ENCODE measurements at places on chromosomes 2 and 18. TPM values are rescaled to one million over a fixed set of nuclear protein-coding genes. Genes with fewer than 3 reads are reported as not detected.

DNA sequence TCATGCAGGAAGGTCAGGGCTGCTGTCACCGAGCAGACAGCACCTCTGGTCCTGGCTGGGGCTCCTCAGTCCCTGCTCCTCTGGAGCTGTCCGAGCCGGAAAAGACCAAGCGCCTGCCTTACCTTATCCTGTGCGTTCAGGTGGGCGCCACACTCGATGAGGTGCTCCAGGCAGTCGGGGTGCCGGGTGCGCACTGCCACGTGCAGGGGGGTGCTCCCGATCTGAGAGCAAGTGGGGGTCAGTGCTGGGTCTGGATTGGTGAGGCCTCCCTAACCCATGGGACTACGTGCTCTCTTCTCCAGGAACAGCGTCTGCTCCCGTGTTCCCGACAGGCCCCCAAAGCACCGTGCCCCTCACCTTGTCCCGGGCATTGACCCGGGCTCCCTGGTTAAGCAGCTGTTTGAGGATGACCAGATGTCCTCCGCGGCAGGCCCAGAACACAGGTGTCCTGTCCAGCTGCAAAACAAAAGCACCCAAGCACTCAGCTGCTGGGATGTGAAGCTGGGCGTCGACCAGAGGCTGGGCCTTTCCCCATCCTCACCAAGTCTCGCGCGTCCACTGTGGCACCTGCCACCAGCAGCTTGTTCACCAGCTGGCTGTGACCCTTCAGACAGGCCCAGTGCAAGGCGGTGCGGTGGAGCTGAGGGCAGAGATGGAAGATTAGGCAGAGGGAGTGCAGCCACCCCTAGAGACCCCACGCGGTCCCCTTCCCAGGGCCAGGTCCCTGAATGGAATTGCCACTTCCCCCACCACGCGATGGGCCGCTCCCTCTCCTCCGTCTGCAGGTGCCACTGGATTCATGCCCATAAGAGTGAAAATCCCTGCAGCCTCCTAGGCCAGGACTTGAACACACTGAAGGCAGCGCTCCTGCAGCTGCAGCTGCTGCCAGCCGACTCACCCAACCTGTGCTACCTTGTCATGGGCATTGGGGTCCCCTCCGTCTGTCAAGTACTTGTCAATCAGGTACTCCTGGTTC lies 3.7 kb downstream of the ANKRD23 start:
- H3K27ac ChIP-seq, result no peak overlapping the region
- peaks cover 17% of the 10 kb centered on the region for H3K36me3 ChIP-seq
- no peaks in the 10 kb centered on the region for H3K27me3 ChIP-seq
- peak overlapping the region; percentile 28 for H3K4me3 ChIP-seq
- H3K4me1 ChIP-seq, result no peaks in the 10 kb centered on the region
- DNase-seq, result no peak

GRCh38 chr2:45300026-45300750 lies 290.9 kb upstream of the SIX2 start:
- H3K4me1 ChIP-seq, result peaks cover 9% of the 10 kb centered on the region
- no peak overlapping the region for H3K27ac ChIP-seq
- H3K36me3 ChIP-seq, result no peaks in the 10 kb centered on the region
- peaks cover 5% of the 10 kb centered on the region for H3K27me3 ChIP-seq
- no peak overlapping the region for H3K4me3 ChIP-seq
- no peak for DNase-seq

GRCh38 chr18:77115192-77115953 lies 17.2 kb downstream of the MBP start:
- peak overlapping the region; percentile 27 for H3K4me3 ChIP-seq
- H3K27ac ChIP-seq, result peak overlapping the region; percentile 89

GRCh38 chr2:209046163-209046562 lies 377.7 kb upstream of the MAP2 start:
- no peaks in the 10 kb centered on the region for H3K36me3 ChIP-seq
- no peak overlapping the region for H3K27ac ChIP-seq
- H3K4me1 ChIP-seq, result no peaks in the 10 kb centered on the region
- no peak for DNase-seq
- H3K27me3 ChIP-seq, result no peaks in the 10 kb centered on the region

- no peaks in the 10 kb centered on the region for H3K4me1 ChIP-seq
- no peak overlapping the region for H3K4me3 ChIP-seq
- H3K27ac ChIP-seq, result no peak overlapping the region
- no peaks in the 10 kb centered on the region for H3K36me3 ChIP-seq
Measured at GRCh38 chr2:223032187-223033142, 19.5 kb upstream of the KCNE4 start.

DNA sequence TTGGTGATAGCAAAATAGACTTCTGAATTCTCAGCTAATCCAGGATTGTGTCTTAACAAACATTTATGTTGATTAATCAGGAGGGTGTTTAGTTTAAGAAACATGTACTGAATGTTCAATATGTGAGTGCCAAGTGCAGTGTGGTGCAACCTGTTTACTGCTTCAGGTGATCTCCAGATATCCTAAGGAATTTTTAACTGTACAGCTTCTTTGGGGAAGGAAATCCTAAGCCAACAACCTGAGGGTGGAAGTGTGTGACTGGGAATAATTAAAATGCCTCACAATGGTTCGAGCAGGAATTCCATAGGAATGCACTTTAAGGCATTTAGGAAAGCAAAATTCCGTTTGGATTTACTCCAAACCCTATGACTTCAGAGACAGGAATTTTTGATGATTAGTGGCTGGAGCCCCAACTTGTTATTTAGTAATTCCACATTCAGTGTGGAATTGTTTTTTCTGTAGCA lies 16.4 kb downstream of the CRIM1 start:
- DNase-seq, result no peak
- no peaks in the 10 kb centered on the region for H3K27me3 ChIP-seq
- no peak overlapping the region for H3K27ac ChIP-seq
- no peak overlapping the region for H3K4me3 ChIP-seq
- H3K4me1 ChIP-seq, result peaks cover 100% of the 10 kb centered on the region

DNA sequence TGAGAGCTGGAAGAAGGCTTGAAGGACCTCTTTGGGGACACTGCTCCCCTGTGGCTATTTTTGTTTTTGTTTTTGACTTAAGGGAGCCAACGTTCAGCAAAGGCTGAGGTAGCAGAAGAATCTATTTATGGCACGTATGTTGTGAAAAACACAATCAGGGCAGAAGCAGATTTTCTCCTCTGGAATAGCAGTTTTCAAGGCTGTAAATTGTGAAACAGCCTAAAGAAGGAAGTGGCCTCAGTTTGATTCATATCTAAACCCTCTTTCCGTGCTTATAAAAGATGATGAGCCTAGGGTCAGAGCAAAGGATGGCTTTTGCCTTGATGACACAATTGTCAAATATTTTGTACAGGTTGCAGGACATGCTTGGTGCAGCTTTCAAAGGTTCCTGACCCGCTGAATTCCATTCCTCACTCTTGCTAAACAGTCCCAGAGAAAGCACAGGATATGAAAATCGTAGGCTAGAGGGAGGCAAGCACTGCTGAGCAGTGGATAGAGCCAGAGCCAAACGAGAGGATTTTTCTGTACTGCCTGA lies 106.2 kb upstream of the DLX2 start:
- H3K4me3 ChIP-seq, result no peak overlapping the region
- H3K27ac ChIP-seq, result no peak overlapping the region
- H3K36me3 ChIP-seq, result no peaks in the 10 kb centered on the region
- H3K4me1 ChIP-seq, result no peaks in the 10 kb centered on the region

DNA sequence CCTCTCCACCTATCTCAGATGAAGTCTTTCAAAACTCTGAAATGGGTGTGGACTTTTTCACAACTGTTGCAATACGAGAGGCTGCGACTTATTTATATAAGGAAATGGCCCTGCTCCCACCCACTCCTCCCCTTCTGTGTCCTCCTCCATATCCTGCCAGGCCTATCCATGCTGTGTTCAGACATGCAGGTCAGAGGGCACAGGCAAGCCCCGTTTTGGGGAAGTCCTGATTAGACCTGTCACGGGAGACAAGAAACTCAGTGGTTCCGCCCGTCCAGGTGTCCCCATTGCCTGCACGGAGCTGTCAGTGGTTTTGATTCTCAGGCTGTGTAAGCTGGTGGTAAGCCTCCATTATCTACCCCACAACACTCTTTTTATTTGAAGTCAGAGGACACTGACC lies 99.6 kb upstream of the MGAT5 start:
- H3K4me1 ChIP-seq, result peaks cover 33% of the 10 kb centered on the region
- DNase-seq, result peak; percentile 86
- no peak overlapping the region for H3K27ac ChIP-seq
- H3K4me3 ChIP-seq, result no peak overlapping the region

GRCh38 chr2:68698567-68699377 lies 35.8 kb upstream of the ARHGAP25 start:
- H3K27ac ChIP-seq, result no peak overlapping the region
- no peak overlapping the region for H3K4me3 ChIP-seq
- no peak for DNase-seq
- H3K36me3 ChIP-seq, result no peaks in the 10 kb centered on the region

GRCh38 chr2:201781557-201782051 lies 871 bp upstream of the ALS2 start:
- DNase-seq, result no peak
- no peaks in the 10 kb centered on the region for H3K36me3 ChIP-seq
- H3K4me1 ChIP-seq, result peaks cover 23% of the 10 kb centered on the region

DNA sequence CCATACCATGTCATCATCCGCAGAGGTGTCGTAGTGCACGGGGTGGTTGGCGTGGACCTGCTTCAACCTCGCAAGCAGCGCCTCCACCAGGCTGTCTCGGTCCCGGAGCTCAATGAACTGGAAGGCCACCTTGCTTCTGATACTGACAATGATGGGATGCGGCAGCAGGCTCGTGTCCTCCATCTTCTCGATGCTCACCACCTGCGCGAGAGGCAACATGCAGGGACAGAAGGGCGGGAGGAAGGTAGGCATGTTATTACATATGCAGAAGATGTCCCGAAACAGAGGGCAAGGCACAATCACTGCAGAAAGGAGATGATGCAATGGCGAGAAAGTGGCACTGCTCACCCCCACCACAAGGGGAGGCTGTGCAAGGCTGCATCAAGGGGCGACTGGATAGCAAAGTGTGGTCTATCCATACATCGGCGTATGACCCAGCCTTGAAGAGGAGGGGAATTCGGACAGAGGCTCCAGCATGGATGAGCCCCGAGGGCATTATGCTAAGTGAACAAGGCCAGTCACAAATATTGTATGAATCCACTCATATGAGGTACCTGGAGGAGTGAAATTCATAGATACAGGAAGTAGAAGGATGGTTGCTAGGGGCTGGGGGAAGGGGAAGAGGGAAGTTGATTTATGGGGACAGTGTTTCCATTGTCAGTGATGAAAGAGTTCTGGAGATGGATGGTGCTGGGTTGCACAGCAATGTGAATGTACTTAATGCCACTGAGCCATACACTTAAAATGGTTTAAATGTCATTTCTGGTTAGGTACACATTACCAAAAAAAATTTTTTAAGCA lies 36.6 kb downstream of the RPL31 start:
- H3K27ac ChIP-seq, result no peak overlapping the region
- peaks cover 14% of the 10 kb centered on the region for H3K4me1 ChIP-seq
- H3K27me3 ChIP-seq, result no peaks in the 10 kb centered on the region
- peaks cover 69% of the 10 kb centered on the region for H3K36me3 ChIP-seq
- DNase-seq, result no peak
- H3K4me3 ChIP-seq, result no peak overlapping the region

DNA sequence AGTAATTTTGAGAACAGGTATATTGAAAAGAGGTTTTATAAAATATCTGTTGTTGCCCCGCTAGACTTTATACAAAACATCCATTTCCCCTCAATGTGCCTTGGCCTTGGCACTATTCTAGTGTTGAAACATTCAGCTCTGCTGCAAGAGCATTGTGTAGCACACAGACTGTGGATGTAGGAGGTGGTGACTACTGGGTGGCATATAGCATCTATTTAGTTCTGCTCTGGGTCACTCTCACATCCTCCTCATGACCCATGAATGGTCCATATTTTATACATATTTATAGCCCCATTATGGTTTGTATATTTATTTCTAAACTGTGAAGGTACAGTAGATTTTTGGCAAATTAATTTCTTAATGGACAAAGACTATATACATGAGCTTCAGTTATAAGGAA lies 1022.0 kb upstream of the CELF4 start:
- H3K27me3 ChIP-seq, result no peaks in the 10 kb centered on the region
- H3K4me1 ChIP-seq, result no peaks in the 10 kb centered on the region
- DNase-seq, result no peak
- H3K27ac ChIP-seq, result no peak overlapping the region
- H3K4me3 ChIP-seq, result no peak overlapping the region

GRCh38 chr2:142065700-142066099 lies 65.1 kb downstream of the LRP1B start:
- H3K36me3 ChIP-seq, result no peaks in the 10 kb centered on the region
- H3K27me3 ChIP-seq, result no peaks in the 10 kb centered on the region
- H3K4me3 ChIP-seq, result no peak overlapping the region
- no peak overlapping the region for H3K27ac ChIP-seq

GRCh38 chr2:10545556-10545955 lies 97.4 kb upstream of the ODC1 start:
- H3K27ac ChIP-seq, result no peak overlapping the region
- H3K27me3 ChIP-seq, result peaks cover 7% of the 10 kb centered on the region
- no peak overlapping the region for H3K4me3 ChIP-seq
- no peak for DNase-seq
- H3K36me3 ChIP-seq, result no peaks in the 10 kb centered on the region
- peaks cover 8% of the 10 kb centered on the region for H3K4me1 ChIP-seq

TLX2 gene
- not detected for total RNA-seq

INPP5D gene
- total RNA-seq, result 32.0 TPM

ASXL3 gene
- 1.4 TPM for total RNA-seq

GAL3ST2 gene
- not detected for total RNA-seq
